ENCODE measurements at places on chromosomes 5 and 9.

- DNase-seq = no peak
These were observed 164.8 kb downstream of the ZSWIM6 start for GRCh38 chr5:61496860-61497259.

DNA sequence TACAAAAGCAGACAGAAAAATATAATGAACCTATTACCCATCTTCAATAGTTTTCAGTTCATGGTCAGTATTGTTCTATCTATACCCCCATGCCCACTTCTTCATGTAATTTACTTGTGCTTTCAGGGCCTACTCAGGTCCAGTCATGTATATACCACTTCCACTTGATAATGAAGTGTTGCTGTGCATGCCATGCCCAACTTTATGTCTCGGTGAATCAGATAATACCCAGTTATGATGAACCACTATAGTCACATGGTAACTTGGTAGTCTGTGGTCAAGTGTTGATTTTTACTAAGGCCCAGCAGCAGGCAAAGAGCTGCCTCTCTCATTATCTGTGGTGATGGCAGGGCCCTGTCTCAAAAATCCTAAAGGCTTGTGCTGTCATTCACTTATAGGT lies 70.7 kb upstream of the IL33 start:
- no peak for DNase-seq

- DNase-seq = no peak
These were observed 208.1 kb upstream of the PIK3R1 start for GRCh38 chr5:68007451-68007850.

- no peak for DNase-seq
These were observed 83.0 kb upstream of the JAK2 start for GRCh38 chr9:4902135-4902475.

GRCh38 chr5:110401881-110402280 lies 324.6 kb downstream of the TMEM232 start:
- no peak for DNase-seq

- no peak for DNase-seq
These were observed 484.0 kb downstream of the GADD45G start for GRCh38 chr9:90088856-90089255.

GRCh38 chr5:11797132-11797531 lies 107.1 kb downstream of the CTNND2 start:
- DNase-seq = no peak

- no peak for DNase-seq
These were observed 107.6 kb downstream of the GRIA1 start for GRCh38 chr5:153598099-153598498.

- no peak for DNase-seq
These were observed 2.5 kb upstream of the YTHDC2 start for GRCh38 chr5:113510836-113511451.

- DNase-seq = no peak
These were observed 584.3 kb upstream of the TUSC1 start for GRCh38 chr9:26262421-26263107.

DNA sequence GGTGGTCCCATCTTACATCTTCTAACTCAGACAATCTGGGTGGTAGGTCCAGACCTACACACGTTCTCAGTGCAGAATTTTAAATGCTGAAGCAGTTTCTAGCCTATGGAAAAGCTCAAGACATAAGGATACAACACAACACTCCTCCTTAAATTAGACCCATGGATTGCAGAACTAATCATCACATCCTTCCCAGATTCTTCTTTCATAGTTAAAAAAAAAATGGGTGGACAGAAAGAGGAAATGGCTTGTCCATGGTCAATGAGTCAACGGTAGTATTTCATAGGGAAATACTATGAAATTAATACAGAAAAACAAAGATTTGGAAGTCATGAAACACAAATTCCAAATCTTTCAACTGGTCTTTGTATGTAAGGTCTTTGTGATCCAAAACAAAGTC lies 106.9 kb downstream of the PAPPA start:
- DNase-seq = no peak

Measured in stimulated activated CD4-positive, alpha-beta T cell treated with anti-CD3 and anti-CD28 coated beads, Interleukin-15, amount 100 ng/mL, for 1 hour (primary cell).